Foreskin melanocyte (primary cell): ENCODE measurements at places on chromosomes 1 and 21.

GRCh38 chr1:217369271-217369981 is 261.5 kb downstream of the GPATCH2 start:
- DNase-seq, result no peak

DNA sequence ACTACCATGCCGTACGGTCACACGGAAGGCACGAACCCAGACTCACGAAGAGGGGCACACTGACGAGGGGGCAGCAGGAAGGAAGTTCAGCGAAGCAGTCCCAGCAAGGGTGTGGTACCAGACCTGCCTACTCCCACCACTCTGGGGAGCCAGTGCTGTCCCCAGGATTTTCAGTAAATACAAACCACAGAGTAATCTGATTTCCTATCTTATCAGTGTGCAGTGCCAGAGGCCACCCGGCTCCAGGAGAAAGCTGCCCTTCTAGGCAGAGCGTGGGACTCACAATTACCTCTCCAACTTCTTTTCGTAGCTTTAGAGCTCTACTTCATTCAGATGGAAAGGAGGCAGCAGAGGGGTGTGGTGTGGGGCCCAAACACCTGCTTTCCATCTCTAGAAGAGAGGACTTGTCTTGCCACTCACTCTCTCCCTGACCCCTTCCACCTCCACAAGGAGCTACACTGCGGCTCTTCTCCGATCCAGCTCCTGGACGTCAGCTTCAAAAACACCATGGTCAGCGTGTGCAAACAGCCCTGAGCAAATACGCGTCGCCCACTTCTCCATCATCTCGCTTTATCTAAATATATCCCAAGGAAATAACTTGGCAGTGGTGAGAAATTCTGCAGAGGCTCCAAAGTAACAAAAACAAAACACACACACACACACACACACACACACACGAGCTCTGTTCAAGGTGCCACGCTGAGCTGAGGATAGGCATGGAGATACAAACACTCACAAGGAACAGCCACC is 98.5 kb downstream of the MRPL37 start:
- no peak for DNase-seq

GRCh38 chr1:66599346-66599745 is 65.4 kb downstream of the SGIP1 start:
- DNase-seq, result no peak

- no peak for DNase-seq
These were observed 52.0 kb upstream of the POFUT2 start for GRCh38 chr21:45339421-45340402.

DNA sequence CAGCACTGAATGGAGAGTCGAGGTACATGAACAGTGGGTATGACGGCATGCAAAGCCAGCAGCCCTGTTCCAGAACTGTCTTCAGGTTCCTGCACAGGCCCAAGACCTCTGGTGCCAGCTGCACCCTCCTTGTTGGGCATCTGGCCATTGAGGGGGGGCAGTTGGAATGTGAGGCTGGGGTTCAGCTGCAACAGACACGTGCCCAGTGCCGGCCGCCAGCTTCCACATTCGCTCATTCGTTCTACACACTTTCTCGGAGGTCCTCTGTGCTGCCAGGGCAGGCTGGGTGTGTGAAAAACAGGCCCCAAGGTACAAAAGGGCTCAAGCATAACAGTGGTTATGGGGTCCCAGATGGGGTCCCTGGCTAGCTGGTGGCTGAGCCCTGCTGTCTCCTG is 37.9 kb upstream of the SLC19A1 start:
- no peak for DNase-seq

- DNase-seq, result no peak
These were observed 400.0 kb upstream of the TMPRSS15 start for GRCh38 chr21:18803624-18804023.

- no peak for DNase-seq
These were observed 2.7 kb downstream of the MAN1C1 start for GRCh38 chr1:25619101-25619890.

- no peak for DNase-seq
These were observed 6.5 kb upstream of the SLX9 start for GRCh38 chr21:44933199-44933917.

- DNase-seq, result peak; percentile 96
These were observed 56.6 kb downstream of the NCF2 start for GRCh38 chr1:183533617-183534174.

- DNase-seq, result no peak
These were observed 22.2 kb upstream of the GPR25 start for GRCh38 chr1:200850554-200850953.

GRCh38 chr1:172818841-172819527 is 160.1 kb downstream of the FASLG start:
- no peak for DNase-seq

DNA sequence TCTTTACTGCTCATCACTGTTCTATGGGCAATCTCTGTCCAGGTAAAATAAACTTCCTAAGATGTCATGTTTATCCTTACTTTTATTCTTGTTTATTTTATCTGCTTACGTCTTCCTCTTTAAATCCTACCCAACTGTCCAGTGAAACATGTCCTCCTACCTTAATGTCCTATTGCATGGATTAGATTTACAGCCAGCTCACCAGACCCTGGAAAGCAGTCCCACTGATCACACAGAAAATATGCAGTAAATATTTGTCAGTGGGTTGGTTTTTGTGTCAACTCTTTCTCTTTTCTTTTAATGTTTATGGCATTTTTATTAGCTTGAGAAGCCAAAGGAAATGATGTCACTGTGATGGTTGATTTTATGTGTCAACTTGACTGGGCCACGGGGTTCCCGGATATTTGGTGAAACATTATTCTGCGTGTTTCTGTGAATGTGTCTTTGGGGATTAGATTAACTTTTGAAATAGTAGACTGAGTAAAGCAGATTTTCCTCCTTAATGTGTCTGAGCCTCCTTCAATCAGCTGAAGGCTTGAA is 258.3 kb downstream of the SRGAP2C start:
- DNase-seq, result no peak

DNA sequence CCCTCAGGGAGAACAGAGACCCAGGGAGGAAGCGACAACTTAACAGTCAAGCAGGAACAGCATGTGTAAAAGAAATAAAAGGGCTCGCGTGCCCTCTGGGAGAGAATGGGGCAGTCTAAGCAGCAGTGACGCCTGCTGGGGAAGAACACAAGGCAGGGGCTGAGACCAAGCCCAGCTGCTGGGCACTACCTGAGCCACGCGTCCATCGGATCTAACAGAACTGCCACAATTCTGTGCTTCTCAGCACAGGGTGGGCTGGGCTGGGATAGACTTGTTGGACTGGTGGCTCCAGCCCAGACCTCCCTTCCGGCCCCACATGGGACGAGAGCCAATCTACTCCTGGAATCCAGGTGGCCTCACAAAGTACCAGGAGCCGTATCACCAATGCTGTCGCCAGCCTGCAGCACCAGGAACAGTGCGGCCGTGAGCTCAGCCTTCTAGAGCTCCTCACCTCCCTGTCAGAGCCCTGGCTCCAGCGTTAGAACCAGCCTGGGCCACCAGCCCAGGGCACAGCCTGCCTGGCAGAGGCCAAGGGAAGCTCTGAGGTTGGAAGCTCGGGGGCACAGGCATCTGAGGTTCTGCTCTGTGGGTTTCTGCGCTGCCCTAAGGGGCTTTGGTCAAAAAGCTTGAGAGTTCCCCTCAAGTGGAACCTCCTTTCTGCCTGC is 7.4 kb downstream of the LRRC47 start:
- no peak for DNase-seq

GRCh38 chr1:20702416-20702815 is 15.4 kb downstream of the KIF17 start:
- DNase-seq, result no peak

GRCh38 chr1:202223121-202223860 is 29.7 kb downstream of the LGR6 start:
- DNase-seq, result no peak

DNA sequence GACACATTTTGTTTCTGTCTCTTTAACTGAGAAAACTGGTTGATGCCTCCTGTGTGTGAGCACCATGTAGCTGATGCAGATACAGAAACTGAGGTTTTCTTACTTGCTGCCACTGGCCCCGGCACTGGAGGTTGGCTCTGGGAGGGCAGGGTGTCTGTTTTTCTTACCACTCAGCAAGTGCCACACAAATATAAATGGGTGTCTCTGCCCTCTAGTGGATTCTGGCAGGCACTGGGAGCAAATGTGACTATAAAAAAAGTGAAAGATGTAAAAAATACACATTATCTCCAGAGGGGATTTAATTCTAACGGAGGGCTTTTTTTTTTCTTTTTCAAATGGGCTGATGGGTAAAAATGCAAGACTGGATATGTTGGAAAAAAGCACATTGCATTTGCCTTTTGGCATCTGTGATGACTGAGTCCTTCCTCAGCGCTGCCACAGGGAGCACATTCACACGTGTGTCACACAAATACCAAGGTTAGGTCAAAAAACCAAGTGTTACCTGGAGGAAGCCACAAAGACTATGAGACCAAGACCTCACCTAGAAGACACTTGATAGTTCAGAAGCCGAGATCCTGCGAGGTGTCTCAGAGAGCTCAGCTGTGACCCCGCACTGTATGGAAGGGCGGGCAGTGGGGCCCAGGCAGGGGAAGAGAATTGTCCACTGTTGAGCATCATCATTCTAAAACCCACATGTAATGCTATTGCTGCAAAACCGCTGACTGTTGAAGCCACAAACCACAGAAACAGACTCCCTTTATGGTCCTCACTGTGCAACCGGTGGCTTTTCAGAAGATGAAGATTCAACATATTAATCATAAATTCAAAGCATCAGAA is 18.9 kb downstream of the PGBD2 start:
- DNase-seq, result peak; percentile 28

DNA sequence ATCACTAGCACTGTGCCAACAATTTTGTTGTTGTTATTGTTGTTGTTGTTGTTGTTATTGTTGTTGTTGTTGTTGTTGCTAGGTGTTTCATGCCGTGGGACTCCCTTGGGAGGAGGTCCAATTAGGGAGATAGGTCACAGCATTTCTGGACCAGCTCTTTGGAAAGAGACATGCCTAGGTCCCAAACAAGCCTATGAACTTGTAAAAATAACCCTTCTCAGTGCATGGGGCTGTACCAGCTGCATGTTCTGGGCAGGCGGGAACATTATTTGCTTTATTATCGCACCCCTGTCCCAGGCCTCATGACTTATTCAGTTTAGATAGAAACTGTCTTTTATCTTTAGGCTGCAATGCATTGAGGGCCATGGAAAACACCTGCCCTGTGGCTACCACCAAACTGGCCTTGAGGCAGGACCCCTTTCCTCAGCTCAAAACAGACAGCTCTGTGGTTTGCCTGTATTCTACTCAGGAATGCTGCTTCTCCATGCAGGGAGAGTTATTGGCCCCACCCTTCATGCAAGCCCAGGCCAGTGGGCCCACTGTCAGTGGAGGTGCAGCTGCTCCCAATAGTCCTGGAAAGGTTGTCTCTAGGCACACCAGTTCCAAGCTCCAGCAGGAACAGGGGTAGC is 386.5 kb upstream of the BRINP3 start:
- DNase-seq, result no peak

GRCh38 chr1:77671836-77672235 is 10.6 kb downstream of the ZZZ3 start:
- DNase-seq, result peak; percentile 85

DNA sequence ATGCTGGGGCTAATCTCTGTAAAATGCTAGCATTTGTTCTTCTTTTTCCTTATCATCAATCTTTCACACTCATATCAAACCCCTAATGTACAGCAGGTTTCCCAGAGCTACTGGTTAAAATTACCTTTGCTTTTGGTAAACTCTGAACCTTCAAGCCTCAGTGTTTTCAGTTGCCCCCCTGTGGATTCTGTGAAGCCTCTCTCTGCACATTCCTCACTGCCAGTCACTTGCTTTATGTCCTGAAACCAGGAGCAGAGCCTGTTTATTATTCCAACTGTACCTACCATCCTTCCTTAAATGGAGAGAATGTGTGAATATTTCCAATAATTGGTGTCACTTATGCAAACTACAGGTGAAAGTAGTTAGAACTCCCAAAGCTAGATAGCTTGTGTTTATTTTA is 134.2 kb downstream of the NEK7 start:
- no peak for DNase-seq

DNA sequence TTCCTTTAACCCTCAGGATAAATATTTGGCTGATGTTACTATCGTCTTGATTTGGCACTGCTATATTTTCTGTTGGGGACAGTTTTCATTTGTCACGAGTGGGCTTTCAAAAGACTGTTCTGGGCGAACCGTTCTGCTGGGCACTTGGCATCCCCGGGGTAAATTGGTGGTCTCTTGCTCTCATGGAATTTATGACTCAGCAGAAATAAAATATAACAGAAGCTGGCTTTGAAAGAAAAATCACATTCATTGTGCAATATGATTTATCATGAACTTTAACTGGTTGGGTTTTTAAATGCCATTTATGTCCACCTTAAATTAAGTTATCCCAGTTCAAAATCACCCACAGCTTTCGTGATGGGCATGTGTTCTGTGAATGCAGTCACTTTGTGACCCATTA is 147.3 kb downstream of the KAZN start:
- DNase-seq, result peak; percentile 72

GRCh38 chr1:31383967-31384366 is 11.1 kb upstream of the FABP3 start:
- DNase-seq, result no peak

DNA sequence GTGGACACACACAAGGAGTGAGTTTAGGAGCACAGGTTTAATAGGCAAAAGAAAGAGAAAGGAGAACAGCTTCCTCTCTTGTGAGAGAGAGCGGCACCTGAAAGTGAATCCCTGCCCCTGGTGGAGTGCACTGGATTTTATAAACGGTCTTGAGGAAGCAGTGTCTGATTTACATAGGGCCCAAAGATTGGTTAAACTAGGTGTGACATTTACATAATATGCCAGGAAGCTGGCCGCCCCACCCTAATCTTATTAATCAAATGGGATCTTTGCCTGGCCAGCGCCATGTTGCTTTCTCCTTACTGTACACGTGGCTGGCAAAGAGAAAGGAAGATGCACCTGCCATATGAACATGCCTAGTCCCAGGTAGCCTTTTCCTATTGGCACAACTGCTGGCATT is 38.7 kb downstream of the CFH start:
- DNase-seq, result no peak

GRCh38 chr1:24391882-24392603 is 21.5 kb downstream of the STPG1 start:
- DNase-seq, result peak; percentile 55

GRCh38 chr1:65469889-65470340 is 49.4 kb downstream of the LEPR start:
- no peak for DNase-seq
